ENCODE measurements at places on chromosomes 6 and 20.
A peak's percentile ranks its signal among the peaks of the same experiment; 100 is the strongest.

DNA sequence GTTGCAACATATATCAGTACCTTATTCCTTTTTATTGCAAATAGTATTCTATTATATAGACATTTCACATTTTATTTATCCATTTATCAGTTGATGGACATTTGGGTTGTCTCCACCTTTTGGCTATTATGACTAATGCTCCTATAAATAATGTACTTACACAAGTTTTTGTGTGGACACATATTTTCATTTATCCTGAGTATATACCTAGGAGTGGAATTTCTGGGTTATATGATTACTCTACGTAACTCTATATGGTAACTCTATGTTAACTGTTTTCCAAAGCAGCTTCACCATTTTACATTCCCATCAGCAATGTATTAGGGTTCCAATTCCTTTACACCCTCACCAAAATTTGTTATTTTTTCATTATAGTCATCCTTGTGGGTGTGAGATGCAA, 405.0 kb downstream of the ESR1 start:
- no peak for DNase-seq

- no peak for DNase-seq
Measured at GRCh38 chr6:121767211-121767610, 331.8 kb downstream of the GJA1 start.

GRCh38 chr6:161257793-161258457, 15.9 kb downstream of the AGPAT4 start:
- no peak for DNase-seq

DNA sequence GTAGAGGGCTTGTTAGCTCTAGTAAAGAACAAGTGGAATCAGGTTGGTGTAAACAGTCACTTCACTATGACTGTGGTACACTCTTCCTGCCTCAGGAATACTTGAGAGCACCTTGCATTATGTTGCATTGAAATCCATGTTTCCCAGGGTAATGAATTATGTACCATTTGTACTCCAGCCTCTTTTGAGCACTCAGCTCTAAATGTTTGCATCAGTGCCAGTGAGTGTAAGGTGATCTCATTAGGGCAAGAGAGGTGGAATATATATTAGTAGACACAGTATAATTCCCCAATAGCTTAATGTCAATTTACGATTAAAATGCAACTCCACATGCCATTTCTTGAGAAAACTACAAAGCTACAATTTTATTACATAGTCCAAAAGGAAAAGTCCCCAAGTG, 319.6 kb upstream of the POU3F2 start:
- DNase-seq: no peak

GRCh38 chr6:45576648-45577624, 199.2 kb upstream of the SUPT3H start:
- DNase-seq: no peak

DNA sequence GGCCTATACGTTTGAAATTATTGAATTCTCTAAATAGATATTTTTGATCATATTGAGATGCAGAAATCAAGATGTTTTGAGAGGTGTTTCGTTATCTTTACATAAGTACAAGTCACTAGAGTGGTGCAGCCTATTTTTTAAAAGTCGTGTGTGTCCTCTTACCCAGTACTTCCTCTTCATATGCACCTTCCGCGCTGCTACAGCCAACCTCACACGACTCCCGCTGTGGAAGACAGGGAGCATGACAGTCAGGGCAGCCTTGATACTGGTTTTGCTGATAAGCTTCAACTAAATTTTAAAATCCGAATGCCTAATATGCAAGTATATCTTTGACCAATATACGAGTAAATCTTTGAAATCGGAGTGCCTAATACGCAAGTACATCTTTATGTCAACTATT, 16.3 kb downstream of the ROS1 start:
- no peak for DNase-seq

DNA sequence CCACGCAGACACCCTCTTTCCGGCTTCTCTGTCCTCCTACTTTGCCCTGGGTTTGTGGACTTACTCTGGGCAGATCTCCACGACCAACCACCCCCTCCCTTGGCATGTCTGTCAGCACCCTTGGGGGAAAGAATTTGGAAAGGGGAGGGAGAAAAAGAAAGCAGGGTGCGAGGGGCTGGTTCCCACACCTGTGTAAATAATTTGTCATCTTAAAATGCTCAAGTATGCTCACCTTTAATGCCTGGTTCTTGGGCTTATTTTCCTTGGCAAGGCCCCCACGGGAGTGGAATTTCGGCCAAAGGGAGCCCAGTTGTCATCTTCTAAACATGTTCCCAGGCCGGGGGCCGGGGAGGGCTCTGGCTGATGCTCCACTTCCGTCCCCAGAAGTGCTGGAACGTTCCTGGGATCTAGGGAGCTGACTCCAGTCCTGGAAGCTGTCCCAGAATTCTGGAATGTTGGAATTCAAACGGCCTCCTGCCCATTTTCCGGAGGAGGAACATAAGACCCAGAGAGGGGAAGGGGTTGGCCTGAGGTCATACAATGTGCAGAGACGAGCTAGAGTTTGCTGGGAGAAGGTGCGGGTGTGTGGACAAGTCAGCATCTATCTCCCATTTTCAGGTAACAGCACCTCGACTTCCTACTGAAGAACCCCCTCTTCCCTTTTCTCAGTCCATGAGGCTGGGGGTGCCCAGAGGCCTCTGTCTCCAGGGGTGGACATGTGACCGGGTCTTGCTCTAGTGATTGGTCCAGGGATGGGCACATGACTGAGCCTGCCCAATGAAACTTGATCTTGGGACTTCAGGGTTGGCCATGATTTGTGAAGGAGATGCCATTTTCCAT, 122.3 kb downstream of the CEBPB start:
- no peak for DNase-seq

- DNase-seq: no peak
Measured at GRCh38 chr6:159234102-159234553, 64.9 kb downstream of the FNDC1 start.

DNA sequence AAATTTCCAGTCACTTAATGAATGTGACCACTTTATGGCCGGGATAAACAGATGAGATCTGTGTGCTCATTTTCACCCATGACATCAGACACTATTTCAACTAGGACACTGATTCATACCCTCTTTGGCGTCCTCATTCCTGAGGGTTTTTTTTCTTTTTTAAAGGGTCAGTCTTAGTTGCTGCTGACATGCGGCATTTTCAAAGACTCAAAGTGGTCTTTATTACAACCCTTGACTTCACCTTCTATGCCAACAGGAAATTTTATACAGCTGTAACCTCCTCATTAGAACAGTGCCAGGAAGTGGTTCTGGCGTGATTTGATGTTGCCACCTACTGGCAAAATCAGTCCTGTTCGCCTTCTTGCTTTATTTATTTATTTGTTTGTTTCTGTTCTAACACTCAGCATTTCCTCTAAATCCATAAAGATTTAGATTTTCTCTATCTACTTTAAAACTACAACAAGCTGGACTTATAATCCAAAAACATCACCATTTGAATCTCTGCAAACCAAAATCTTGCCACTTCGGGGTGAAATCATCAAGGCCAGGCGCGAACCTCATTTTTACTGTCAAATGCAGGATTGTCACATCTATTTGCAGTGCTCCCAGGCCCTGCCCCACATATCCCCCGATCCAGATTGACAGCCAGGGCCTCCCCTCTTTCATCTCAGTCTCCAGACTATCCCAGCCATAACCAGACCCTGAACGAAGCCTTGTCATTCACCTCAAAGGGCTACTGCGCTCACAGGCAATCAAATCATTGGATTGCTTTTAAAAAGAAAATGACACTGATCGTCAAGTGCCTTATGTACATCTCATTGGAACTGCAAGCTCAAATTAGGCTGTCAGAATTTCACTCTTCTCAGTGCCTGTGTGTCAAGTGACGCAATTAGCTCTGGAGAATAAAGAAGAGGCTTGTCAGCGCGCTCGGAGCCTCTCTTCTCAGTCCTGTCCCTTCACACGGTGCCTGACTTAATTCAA, 77.5 kb downstream of the C6orf118 start:
- no peak for DNase-seq

GRCh38 chr6:168703990-168704389, 263.0 kb downstream of the SMOC2 start:
- DNase-seq: no peak

DNA sequence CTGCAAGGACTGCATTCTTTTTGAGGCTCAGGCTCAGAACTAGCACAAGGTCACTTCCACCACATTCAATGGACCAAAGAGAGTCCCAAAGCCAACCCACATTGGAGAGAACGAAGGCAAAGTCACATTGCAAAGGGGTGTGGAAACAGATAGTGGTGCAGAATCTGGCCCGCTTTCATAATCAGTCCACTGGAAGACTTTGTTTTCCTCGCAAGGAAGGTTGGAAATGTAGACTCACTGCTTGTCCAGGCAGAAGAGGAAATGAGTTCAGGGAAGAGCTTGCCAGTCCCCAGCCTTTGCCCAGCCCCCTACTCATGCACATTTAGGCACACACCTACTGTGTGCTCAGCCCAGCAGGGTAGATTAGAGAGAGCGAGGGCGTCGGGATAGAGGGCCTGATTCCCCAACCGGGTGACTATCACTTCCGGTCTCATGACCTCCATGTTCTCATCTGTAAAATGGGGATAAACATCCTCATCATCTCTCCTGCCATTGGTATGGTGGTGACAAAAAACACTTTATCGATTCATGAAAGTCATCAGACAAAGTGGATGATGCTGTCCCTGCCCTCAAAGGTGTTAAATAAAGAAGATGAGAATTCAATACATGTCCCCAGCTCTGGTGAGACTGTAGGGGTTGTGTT, 24.3 kb upstream of the CCN5 start:
- no peak for DNase-seq

DNA sequence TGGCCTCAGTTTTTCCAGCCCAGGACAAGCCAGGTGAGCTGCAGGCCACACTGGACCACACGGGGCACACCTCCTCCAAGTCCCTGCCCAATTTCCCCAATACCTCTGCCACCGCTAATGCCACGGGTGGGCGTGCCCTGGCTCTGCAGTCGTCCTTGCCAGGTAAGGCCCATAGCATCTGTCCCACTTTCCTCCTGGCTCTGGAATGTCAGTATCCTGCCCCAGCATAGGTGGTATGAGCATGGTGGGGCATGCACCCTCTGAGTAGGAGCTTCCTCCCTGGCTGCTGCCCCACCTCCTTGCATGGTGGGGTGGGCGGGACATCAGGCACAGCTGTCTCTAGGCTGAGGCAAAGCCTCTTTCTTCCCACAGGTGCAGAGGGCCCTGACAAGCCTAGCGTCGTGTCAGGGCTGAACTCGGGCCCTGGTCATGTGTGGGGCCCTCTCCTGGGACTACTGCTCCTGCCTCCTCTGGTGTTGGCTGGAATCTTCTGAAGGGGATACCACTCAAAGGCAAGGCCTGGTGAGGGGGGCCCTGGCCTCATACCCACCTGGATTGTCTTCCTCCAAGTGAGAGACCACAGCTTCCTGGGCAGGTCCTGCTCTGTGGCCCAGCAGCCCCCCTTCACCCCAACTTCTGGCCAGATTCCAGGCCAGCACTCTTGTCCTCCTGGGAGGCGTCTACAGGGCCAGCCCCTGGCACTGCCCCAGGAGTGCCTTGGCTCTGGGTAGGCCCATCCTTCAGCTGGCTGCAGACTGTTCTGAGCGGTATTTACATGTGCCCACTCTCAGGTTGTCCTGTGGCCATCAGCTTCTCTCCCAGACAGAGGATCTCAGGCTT, 9.1 kb downstream of the PI16 start:
- no peak for DNase-seq

- DNase-seq: no peak
Measured at GRCh38 chr6:2978923-2979322, 7.6 kb upstream of the SERPINB6 start.

DNA sequence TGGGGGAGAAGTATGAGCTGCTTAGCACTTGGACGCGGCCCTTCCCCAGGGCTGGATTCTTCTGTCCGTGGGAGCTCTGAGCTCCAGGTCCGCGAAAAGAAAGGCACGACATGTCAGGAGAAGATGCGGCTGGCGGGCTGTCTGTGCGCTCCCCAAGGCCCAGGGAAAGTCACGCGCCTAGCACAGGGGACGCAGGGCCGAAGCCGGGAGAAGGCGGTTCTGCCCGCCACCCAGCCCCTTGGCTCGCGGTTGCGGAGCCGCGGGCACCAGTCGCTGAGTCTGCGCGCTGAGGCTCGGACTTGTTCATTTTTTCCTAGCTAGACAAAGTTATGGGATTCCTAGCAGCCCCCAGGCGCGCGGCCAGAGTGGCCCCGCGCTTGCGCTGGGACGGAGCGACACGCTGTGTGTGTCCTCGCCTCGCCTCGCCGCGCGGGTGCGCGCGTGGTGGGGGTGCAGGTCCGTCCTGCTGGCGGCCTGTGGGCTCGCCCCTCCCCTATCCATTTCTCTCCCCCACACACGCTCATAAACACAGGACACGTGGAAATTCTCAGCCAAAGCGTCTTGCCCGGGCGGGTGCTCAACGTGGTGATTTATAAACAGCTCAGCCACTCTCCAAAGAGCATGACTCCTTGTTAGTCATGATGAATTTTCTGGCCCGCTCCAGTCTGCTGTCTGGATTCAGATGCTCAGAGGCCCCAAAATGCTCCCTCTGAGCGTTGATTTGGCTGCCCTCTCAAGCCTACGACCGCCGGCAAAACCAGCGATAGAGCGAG, 1.9 kb upstream of the POU3F2 start:
- peak; percentile 14 for DNase-seq

- no peak for DNase-seq
Measured at GRCh38 chr20:57326667-57327455, 2.7 kb upstream of the SPO11 start.

- DNase-seq: no peak
Measured at GRCh38 chr20:3465301-3465700, 5.5 kb upstream of the ATRN start.

GRCh38 chr6:114559419-114559818, 216.6 kb upstream of the HS3ST5 start:
- DNase-seq: no peak

- DNase-seq: peak; percentile 49
Measured at GRCh38 chr6:117482240-117483003, at the start of gene DCBLD1. DCBLD1 (plus strand) TSS chr6:117482674; CDS start chr6:117482782, 108 bp downstream.

DNA sequence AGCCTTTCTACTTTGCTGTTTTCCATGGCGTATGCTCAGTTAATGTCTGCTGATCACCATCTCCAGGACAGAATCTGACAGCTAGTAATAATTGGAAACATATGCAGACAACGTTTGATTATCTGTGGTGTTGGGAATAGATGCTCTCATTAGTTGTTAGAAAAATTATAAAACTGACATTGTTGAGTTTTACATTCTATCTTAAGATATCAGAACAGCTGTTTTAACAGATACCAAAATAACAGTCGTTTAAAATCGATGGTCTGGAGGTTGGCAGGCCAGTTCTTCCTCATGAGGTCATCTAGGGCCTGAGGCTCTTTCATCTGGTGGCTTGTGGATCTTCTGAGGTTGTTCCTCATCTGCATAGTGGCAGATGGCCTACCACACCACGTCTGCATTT, 137.6 kb downstream of the AIG1 start:
- DNase-seq: no peak

DNA sequence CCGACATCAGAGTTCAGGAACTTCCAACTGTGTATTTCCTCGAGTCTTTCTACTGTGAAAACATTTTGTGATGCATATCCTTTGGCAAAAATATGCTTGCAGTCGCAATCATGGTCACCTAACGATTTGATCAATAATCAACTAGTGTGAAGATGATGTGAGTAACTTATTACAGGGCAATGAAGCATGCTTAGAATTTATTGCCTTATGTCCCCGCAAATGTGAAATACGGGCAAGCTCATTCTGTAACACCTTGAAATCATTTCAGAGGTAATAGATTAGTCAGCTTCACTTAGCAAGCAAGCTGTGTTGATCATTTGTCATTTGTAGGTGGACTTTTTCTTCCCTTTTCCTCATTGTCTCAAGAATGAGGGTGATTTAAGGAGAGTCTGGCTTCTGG, 67.9 kb upstream of the DOK5 start:
- DNase-seq: no peak

- DNase-seq: no peak
Measured at GRCh38 chr6:31970604-31971271, 1.2 kb downstream of the DXO start.

Data from stimulated activated CD4-positive, alpha-beta T cell treated with anti-CD3 and anti-CD28 coated beads, Interleukin-1b, Interleukin-23, amount 100 ng/mL, for 48 hours (primary cell).